ENCODE measurements at places on chromosomes 1 and 21.

GRCh38 chr21:28230559-28230958 is 762.1 kb downstream of the LTN1 start:
- no peak for DNase-seq

GRCh38 chr1:174800216-174800851 is 199.4 kb upstream of the CACYBP start:
- DNase-seq, result no peak

DNA sequence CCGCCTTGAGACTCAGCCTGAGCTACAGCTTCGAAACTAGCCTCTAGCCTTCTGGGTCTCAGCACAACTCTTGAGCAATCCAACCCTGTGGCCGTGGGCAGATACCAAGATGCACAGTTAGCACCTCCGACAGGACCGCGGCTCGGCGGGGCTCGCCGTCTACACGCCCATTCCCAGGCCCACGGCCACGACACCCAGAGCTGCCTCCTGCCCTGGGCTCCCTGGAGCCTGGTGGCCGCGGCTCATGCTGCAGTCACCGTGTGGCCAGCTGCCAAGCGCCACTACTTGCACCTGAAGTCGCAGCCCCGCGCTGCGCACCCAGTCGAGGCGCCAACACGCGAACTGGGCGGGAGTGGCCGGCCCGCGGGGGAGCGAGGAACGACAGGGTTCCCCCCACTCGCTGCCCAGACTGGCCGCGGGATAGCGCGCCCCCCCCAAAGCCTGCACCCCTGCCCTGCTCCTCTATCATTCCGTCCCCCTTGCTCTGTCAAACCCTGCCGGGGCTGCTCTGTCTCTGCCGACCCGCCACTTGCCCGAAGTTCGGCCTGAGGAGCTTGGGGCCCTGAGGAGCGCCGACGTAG is 729 bp upstream of the CDCA8 start:
- peak; percentile 60 for DNase-seq

- DNase-seq, result no peak
Observed at GRCh38 chr1:12464598-12465056, 153.4 kb downstream of the DHRS3 start.

DNA sequence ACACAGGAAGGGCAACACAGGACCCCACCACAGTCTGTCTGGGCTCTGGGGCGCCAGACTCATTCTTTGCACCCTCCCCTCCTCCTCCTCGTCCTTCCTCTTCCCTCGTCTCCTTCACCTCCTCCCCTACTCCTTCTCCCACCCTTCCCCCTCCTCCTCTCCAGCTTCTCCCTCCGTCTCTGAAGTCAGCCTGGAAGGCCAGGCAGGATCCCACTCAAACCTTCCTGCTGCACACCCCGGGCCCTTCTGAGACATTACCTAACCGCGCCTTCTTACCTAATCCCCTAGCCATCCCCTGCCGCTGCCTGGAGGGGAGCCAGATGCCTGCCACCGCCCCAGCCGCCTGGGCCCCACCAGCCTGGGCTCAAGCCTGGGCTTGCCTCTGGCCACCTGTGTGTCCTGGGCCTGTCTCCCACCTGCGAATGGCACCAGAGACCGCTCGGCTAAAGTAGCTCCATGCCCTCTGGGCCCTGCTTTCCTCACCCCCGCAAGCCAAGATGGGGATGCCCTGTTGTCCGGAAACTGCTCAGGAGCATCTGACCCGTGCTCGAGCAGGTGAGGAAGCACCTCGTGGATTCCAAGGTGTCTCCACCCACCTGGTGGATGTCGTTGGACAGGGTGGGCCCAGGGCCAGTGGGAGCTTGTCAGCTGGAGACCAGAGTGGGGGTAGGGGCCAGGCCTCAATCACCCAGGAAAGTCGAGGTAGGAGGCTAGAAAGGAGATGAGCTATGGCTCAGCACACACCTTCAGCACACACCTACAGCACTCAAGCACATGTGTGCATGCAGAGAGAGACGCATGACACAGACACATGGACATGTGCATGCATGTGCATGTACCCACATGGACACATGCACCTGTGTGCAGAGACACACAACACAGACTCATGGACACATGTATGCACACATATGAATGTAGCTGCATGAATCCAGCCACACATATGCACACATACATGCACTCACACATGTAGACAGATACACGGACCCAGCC is 31.9 kb downstream of the WNT9A start:
- no peak for DNase-seq

- no peak for DNase-seq
Observed at GRCh38 chr1:114485286-114485685, 25.7 kb downstream of the TRIM33 start.

- DNase-seq, result peak; percentile 33
Observed at GRCh38 chr1:31798086-31798432, 17.8 kb downstream of the SPOCD1 start.

DNA sequence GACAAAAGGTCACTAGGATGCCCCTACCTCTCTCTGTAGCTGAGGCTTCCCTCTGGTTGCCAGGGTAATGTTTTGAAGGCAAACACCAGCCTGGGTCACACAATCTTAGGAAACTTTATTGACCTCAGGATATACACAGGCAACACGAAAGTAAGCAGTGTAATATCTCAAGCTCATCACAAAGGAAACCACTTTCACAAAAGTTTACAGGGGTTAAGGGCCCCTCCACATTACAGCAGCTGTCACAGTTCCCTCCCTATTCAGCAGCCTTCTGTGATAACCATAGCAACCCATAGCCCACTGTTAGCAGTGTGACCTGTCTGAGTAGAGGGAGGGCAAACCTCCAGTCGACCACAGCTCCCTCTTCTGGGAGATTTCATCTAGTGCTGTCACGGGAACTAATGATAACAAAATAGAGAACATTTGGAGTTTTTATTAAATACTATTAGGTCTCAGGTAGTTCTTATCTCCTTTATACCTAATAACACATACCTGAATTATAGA is 149.8 kb downstream of the PTPRC start:
- no peak for DNase-seq

- no peak for DNase-seq
Observed at GRCh38 chr21:33781121-33781520, 134.5 kb downstream of the ATP5PO start.

DNA sequence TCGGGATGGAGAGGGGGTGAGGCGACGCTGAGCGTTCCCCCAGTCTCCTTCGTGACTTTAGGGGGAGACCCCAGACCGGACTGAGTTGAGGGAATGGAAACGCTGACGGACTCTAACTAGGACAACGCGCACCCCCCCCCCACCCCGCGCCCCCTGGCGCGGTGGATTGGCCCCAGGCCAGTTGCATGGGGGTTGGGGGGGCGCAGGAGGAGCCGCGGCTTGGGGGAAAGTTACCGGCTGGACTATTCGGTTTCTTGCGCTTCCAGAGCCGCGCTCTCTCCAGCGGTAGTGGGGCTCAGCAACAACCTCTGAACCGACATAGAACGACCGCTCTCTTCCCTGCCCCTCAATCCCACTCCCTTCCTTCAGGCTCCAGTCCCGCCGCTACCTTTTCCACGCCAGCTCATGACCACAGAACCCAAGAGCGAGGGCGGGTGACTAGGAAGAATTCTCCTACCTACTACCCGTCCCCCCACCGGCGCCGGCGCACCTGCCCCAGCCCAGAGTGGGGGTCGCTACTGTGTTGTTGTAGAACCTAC is 694 bp downstream of the ZBTB7B start:
- peak; percentile 59 for DNase-seq

DNA sequence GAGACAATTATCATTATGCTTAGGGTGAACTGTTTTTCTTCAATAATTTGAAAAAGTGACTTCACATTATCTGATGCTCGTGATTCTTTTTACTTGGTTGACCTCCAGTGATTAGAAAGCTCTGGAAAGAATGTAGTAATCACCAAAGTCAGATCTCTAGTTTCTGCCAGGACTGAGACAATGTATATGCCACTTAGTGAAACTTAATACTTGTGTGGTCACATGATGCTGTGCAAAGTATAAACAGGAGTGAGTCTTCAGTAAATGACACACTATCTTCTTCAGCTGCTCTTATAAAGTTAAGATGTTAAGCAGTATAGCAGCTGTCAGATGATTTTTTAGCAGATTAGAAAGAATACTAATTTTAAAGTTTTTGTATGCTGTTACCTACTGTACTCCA is 17.2 kb downstream of the VCAM1 start:
- no peak for DNase-seq

GRCh38 chr1:155131856-155132255 is 3.8 kb upstream of the SLC50A1 start:
- DNase-seq, result no peak

DNA sequence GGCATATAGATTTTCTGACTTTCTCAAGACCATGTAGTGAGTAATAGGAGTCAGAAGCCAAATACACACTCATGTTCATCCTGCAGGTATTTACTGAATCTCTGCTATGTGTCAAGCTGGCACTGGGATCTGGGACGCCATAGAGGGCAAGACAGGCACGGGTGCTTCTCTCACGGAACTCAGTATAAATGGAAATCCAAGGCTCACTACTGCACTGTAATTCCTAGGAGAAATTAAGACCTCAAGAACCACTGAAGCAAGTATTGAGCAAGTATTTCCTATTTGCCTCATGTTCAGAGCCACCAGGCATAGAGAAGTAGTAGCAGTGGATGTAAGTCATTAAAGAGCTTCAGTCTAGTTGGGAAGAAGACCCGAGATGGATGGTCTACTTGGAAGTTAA is 38.9 kb downstream of the EIF2D start:
- no peak for DNase-seq

All from left lobe of liver (tissue), 2 donors.